ENCODE measurements at places on chromosomes 5 and 9.

- no peak overlapping the region for H3K27ac ChIP-seq
- no peaks in the 10 kb centered on the region for H3K27me3 ChIP-seq
- H3K36me3 ChIP-seq = no peaks in the 10 kb centered on the region
- no peak for DNase-seq
- no peak overlapping the region for H3K4me3 ChIP-seq
- no peaks in the 10 kb centered on the region for H3K4me1 ChIP-seq
These were observed 77.5 kb upstream of the SPATA31D4 start for GRCh38 chr9:81850724-81851123.

DNA sequence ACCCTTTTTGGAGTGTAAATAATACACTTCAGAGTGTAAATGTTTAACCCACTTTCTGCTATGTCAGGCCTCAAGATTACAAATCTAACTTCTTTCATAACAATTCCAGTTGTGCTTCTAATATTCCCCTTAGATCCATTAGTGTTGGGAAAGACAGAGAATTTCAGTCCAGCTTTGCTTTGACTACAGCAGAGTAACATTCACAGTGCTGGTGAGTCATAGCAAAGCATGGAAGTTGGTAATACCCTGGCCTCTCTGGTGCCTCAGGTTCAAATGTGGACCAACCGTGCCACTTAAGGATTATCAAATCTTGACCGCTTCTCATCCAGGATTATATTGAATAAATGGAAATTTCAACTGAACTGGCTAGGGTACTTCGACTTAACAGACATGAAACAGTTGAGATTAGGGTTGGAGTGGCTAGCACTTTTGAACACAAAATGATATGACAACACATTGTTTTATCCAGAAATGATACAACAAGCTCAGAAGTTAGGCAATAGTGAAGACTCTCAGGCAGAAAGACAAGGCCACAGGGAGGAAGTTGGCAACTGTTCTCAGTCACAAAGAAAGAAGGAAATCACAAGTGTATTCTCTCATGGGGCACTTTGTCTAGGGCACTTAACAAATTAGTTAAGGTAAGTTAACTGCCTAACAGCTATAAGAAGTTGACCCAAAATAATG lies 24.4 kb upstream of the RASA1 start:
- no peak overlapping the region for H3K4me3 ChIP-seq
- H3K27me3 ChIP-seq = no peaks in the 10 kb centered on the region

GRCh38 chr9:71980266-71981190 lies 69.1 kb downstream of the C9orf85 start:
- H3K4me3 ChIP-seq = no peak overlapping the region
- no peak overlapping the region for H3K27ac ChIP-seq
- no peaks in the 10 kb centered on the region for H3K4me1 ChIP-seq
- no peak for DNase-seq

GRCh38 chr9:93112864-93113389 lies 16.9 kb downstream of the CARD19 start:
- H3K27me3 ChIP-seq = no peaks in the 10 kb centered on the region
- H3K4me1 ChIP-seq = peaks cover 5% of the 10 kb centered on the region

DNA sequence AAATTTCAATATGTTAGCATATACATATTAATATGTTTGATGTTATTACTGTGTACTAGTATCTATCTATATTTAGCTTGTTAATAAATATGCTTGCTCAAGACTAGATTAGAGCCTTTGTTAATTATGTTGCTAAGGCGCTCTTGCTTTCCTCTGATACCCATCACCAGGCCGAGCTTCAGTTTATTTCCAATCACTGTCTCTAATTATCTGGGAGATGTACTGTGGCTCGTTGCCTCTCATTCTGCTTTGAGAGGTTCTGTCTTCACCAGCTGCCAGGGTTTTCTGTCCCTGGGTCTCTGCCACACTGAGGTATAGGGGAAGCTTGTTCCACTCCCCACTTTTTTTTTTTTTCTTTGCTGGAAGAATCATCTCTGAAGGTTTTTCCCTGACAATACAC lies 21.0 kb upstream of the TAF11L2 start:
- H3K27ac ChIP-seq = no peak overlapping the region
- no peaks in the 10 kb centered on the region for H3K27me3 ChIP-seq
- H3K4me1 ChIP-seq = no peaks in the 10 kb centered on the region
- no peak overlapping the region for H3K4me3 ChIP-seq
- H3K36me3 ChIP-seq = no peaks in the 10 kb centered on the region

All from endodermal cell (in vitro differentiated cells).